GM12892 (cell line): ENCODE measurements at places on chromosomes 1 and 21.

- DNase-seq = peak; percentile 60
These were observed 22.8 kb downstream of the KIAA1614 start for GRCh38 chr1:180935326-180936109.

DNA sequence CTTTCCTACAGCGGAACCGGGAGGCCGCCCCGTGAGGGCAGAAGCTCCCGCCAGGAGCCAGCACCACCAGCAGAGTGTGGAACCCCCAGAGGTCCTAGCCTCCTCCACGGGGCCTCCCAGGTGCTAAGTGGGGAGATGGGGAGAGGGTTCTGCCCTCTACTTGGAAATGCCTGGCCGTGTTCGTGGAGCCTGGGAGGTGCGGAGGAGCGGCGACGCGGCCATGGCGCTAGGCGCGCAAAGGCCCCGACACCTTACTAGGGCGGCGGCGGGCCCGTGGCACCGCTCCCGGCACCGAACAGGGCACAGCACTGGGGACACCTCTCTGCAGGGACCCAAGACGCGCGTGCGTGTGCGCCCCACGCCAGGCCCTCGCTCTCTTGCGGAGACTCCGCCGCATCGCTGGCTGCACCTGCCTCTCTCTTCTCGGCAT lies 1.3 kb upstream of the CACNA1E start:
- DNase-seq = no peak

DNA sequence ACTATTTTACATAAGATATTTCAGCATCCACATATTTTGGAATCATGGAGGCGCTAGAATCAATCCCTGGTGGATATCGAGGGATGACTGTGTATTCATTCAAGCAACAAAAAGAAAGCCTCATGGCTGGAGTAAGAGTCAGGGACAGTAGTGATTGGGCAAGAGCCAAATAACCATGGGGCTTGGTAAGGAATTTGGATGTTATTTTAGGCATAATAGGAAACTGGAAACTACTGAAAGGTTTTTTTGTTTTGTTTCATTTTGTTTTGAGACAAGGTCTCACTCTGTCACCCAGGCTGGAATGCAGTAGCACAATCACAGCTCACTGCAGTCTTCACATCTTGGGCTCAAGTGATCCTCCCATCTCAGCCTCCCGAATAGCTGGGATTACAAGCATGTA lies 33.8 kb upstream of the EYA3 start:
- no peak for DNase-seq

GRCh38 chr1:54249819-54250435 lies 50.0 kb downstream of the MRPL37 start:
- DNase-seq = no peak

DNA sequence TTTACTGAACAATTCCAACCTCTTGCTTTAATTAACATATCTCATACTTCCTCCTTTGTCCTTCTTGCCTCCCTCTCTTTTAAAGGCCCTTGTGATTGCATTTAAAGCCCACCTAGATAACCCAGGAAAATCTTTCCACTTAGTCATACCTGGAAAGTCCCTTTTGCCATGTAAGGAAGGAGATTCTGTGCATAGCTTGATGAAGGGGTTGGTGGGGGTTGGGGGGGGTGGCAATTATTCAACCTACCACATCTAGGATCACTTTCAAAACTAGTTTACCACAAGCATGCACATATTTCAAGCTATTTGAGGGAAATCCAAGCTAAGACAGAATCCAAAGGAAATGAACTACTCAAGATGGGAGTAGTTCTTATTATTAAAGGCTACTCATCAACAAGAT lies 249.1 kb upstream of the PTBP2 start:
- no peak for DNase-seq

DNA sequence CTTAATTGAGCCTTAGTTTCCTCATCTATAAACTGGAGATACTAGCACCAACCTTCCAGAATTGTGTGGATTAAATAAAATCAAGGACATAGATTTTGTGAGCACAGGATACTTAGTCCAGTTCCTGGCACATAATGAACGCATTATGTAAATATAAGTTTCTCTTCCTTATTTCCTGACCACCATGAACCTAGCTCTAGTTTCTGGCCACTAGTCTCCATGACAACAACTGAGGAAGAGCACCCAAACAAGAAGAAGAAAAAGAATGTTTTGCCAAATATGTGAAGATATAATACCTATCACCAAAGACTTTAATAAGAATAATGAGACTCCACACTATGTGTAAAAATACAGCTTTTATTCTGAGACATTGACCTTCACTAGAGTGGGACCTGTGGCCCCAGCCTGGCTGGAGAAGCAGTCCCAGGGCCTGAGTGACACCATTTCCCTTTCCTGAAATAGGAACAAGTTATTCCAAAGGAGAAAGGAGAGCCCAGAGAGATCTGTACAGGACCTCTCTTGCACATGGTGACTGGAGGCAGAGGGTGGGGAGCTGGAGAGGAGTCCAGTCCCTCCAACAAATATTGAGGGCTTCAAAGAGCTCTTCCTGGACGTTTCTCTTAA lies 940 bp upstream of the USF1 start:
- DNase-seq = no peak

GRCh38 chr1:175783126-175783722 lies 39.8 kb upstream of the TNR start:
- DNase-seq = no peak

GRCh38 chr1:42657201-42657600 lies 1.0 kb upstream of the PPIH start:
- DNase-seq = no peak
